K562 (cell line): ENCODE measurements at places on chromosomes 3 and 15.

GRCh38 chr15:81516461-81516860 is 142.4 kb upstream of the TMC3 start:
- no peak for DNase-seq

DNA sequence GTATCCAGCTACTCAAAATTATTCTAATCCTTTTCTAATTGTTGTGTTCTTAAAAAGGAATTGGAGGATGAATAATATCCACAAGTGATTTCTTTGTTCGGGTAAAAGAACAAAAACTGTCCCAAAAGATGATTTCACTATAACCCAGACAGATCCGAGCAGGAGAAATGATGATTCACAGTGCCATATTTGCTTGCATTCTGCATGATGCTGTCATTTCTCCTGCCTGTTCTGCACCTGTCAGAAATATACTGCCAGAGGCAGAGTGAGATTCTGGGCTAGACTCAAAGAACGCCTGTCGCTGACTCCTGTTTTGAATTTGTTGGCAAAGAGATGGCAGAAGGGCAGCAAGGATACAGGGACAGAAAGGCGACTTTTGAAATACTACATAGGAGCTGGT is 34.7 kb upstream of the SLC24A5 start:
- no peak for DNase-seq

DNA sequence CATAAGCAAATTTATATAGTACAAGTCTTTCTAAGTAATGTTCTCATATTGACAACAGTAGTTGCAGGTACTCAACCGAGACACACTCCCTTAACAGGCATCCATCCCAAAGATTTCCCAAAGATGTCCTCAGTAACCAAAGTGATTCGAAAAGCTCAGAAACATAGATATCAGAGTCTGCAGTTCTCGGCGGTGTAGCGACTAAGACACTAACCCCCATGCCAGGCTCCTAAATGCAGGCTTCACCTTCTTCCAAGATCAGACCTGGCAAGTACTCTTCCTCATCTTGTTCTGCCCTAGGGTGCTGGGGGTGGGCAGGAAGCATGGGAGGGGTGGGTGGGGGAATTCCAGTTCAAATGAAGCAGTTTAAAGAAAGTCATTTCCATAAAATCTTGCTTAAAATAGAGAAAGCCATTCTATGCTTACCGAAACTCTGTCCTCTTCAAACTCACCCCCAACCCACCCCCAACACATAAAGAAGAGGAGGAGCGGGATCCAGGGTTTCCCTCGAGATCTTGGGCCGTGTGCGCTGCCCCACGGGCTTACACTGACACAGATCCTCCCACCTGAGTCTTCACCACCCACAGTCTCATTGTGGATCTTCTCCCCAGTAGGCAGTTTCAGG is 59.0 kb upstream of the BCL6 start:
- DNase-seq = no peak

DNA sequence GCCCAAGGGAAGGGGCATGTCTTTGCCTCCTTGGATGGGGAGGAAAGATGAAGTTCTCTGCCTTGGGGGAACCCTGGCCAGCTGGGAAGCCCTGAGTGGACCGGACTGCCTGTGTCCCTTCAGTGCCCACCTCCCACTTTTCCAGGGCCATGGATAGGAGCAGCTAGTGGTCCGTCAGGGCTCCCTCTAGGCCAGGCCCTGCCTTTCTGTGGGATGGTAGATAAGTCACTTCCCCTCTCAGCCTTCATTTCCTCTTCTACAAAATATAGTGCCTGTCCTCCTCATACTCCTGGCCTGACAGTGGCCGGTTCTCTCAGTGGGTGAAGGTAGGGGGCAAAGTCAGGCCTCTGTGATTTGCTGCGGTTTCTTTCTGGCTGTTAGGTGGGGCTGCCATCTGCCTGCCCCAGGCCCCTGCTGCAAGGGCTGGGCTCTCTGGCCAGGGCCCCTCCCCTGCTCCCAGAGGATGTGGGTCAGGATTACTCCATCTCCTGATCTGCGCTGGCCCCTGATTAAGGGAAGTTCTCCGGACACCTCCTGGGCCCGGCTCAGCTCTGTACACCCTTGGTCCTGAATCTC is 1.4 kb downstream of the PLEKHO2 start:
- peak; percentile 74 for DNase-seq

DNA sequence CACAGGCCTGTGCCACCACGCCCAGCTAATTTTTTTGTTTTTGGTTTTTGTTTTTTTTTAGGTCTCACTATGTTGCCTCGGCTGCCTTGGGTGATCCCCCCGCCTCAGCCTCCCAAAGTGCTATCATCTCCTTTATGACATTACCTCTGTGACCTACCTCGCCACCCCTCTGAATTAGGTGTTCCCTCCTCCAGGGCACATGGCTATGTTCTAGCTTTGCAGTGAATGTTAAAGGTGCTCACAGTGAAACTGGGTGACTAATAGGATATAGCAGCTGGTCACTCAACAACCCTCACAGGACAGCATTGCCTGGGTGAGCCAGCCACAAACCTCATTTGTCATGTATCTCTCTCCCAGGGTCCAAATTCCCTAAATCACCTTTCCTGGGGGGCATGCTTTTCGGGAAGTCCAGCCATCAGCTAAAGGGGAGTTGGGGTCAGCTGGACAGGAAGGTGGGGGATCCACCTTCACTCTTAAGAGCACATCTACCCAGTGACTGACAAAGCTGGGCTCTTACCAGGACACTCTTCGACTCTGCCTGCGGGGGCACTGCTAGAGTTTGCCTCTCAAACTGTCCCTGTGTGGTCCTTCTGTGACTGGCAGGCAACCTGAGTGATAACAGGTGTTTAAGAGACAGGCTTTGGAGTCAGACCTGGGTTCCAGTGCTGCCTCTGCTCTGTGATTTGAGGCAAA is 1.6 kb upstream of the TTLL3 start:
- peak; percentile 51 for DNase-seq

- no peak for DNase-seq
Observed at GRCh38 chr3:42110631-42111030, 19.5 kb downstream of the TRAK1 start.

- no peak for DNase-seq
Observed at GRCh38 chr15:73996939-73997338, 2.4 kb downstream of the PML start.

GRCh38 chr3:25536521-25537391 is 108.7 kb downstream of the RARB start:
- DNase-seq = no peak

- peak; percentile 54 for DNase-seq
Observed at GRCh38 chr15:74208901-74209559, 6.4 kb upstream of the STRA6 start.

DNA sequence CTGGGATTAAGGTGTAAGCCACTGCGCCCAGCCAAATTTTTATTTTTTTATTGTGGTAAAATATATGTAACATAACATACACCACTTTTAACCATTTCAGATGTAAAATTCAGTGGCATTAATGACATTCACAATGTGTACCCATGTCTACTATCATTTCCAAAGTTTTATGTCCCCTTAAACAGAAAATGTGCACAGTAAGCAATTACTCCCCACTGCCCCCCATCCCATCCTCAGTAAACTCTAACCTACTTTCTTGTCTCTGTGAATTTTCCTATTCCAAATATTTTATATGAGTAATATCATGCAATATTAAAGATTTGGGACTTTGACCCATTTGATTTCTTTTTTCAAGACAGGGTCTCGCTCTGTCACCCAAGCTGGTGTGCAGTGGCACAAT is 14.6 kb upstream of the PRRT3 start:
- no peak for DNase-seq

DNA sequence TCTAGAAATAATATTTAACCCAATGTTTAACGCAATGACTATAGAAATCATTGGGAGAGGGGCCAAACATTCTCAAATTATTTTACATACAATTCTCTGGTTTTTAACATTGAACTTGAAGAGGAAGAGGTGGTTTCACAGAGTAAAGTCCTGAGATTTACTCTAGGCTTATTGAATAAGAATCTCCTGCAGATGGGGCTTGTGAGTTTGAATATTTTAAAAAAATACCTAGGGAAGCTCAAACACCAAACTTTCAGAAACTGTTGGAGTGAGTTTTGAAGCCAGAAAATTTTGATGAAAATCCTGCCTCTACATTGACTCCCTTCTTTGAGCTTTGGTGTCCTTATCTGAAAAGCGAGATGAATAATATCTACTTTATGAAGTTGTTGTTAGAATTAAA is 906.6 kb downstream of the TUSC7 start:
- DNase-seq = no peak

DNA sequence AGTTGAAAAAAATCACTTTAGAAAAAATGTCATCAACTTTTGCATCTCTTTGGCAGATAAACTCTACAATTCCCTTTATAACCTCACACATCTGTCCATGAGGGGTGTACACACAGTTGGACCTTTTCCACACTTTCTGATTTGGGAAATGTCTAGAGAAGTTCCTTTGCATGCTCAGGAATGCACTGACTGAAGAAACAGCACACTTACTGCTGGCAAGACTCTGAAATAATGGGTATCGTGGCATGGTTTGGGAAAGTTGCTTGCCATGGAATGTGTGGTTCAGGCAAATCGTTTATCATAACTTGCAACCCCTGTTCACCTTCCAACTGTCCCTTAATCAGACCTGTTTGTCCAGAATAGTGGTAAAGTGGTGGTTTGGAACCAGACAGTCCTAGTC is 135.3 kb upstream of the TGFBR2 start:
- DNase-seq = no peak

- DNase-seq = no peak
Observed at GRCh38 chr3:64360280-64360679, 135.0 kb upstream of the PRICKLE2 start.

DNA sequence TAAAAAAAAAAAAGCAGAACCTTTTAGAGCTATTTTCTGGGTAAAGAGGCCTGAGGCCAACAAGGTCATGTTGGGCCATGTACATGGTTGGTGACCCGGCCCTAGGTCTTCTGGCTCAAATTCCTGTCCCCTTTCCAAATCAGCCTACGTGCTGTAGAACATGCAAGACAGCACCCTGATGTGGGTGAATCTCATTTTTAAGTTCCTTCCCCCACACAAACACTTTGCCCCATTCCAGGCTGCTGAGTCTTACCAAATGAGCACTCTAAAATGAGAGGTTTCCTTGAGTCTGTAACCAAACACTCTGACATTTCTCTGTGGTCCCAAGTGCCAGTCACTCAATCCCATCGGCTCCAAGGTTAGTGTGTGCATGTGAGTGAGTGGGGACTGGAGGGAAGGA is 9.4 kb downstream of the BCL6 start:
- DNase-seq = no peak

GRCh38 chr3:52393131-52393807 is 51.6 kb downstream of the SEMA3G start:
- no peak for DNase-seq

- DNase-seq = no peak
Observed at GRCh38 chr3:45132568-45133211, 13.5 kb downstream of the CDCP1 start.

DNA sequence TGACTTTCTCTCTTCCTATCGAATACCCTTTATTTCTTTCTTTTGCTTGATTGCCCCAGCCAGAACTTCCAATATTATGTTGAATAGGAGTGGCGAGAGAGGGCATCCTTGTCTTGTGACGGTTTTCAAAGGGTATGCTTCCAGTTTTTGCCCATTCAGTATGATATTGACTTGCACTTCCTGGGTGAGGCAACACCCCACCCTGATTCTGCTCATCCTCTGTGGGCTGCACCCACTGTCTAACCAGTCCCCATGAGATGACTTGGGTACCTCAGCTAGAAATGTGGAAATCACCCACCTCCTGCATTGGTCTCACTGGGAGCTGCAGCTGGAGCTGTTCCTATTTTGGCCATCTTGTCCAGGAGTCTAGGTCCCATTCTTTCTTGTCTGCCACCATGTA is 44.8 kb upstream of the KCNH8 start:
- DNase-seq = no peak

GRCh38 chr3:111335512-111336303 is 206.3 kb upstream of the CD96 start:
- no peak for DNase-seq

DNA sequence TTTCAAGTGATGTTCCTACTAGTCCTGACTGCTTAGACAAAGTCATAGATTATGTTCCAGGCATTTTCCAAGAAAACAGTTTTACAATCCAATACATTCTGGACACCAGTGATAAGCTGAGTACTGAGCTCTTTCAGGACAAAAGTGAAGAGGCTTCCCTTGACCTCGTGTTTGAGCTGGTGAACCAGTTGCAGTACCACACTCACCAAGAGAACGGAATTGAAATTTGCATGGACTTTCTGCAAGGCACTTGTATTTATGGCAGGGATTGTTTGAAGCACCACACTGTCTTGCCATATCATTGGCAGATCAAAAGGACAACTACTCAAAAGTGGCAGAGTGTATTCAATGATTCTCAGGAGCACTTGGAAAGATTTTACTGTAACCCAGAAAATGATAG is 3.8 kb downstream of the TIPARP start:
- no peak for DNase-seq

GRCh38 chr15:53611145-53611920 is 148.1 kb downstream of the WDR72 start:
- DNase-seq = no peak

DNA sequence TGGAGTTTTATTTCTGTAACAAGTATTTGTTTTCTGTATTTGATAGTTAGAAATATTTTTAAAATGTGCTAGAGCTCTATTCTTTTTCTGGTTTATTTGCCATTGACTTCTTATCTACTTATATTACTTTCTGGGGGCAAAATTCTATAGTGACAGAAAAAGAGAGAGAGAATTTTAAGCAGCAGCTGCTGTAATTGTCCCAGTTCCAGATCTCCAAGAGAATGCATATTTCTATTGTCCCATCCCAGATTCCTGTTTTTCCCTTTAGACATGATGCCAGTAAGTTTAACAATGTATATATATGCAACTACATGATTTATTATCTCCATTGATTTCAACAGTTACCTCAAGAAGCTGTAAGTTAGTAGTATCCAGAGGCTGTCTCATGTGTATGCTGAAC is 541.7 kb upstream of the ZNF385D start:
- DNase-seq = no peak

DNA sequence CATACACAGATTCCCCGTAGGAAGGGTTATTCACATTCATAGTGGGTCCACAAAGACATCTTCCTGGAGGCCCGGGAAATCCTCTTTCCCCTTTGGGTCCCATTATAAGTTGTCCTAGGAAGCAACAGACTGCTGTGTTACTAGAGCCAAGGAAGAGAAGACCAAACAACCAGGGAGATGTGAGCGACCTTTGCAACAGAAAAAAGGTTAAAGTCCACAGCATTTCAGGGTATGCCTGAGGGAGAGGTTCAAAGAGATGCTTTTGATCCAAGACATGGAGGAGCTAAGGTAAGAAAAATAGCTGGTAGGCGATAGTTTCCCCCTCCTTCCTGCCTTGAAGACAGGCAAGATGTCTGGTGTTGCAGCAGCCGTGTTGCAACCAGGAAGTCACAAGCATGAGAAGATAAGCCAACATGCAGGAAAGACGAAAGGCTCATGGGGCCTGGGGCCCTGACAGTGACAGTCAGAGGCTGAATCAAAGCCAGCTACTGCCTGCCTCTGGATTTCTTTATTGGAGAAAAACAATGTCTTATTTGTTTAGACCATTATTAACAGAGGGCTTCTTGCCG is 30.9 kb downstream of the EAF1 start:
- no peak for DNase-seq

GRCh38 chr3:194857469-194858113 is 171.9 kb downstream of the FAM43A start:
- no peak for DNase-seq
